ENCODE measurements at places on chromosomes 11 and 22. TPM values are rescaled to one million over a fixed set of nuclear protein-coding genes. Genes with fewer than 3 reads are reported as not detected.

The SLC17A6 gene
- not detected for total RNA-seq

The POLD3 gene
- total RNA-seq = 12.8 TPM

The TLCD5 gene
- 6.4 TPM for total RNA-seq

The HPX gene
- not detected for total RNA-seq

The OR8G1 gene
- not detected for total RNA-seq

The F2 gene
- not detected for total RNA-seq

The ABCC8 gene
- not detected for total RNA-seq

The HINFP gene
- total RNA-seq = 19.1 TPM

The ZNF214 gene
- 2.9 TPM for total RNA-seq

The CSNK1E gene
- total RNA-seq = 31.5 TPM

The ADAMTS15 gene
- total RNA-seq = 8.6 TPM

The PPME1 gene
- 22.4 TPM for total RNA-seq

The SULT4A1 gene
- 0.49 TPM for total RNA-seq

Measured in fibroblast of the aortic adventitia (primary cell).